ENCODE measurements at places on chromosomes 4 and X.

DNA sequence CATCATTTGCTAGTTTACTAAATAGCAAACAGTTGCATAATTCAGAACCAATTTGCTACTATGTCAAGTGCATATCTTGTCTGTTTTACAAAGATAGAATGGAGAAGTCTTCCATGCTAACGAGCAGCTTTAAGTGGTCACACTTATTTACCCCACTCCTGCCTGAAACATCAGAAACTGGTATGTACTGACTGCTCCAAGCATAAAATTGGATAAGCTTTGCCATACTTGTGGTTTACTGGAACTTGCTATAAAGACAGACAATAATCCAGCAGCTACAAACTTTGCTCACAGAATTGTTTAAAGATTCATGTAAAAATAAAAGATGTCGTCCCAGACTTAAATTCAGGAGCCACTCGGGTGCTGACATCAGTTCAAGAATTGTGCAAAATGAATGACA is 13.3 kb upstream of the CDKL2 start:
- DNase-seq = no peak

GRCh38 chrX:80022363-80023031 is 7.9 kb downstream of the TBX22 start:
- no peak for DNase-seq

GRCh38 chrX:155266439-155266838 is 2.1 kb upstream of the RAB39B start:
- DNase-seq = no peak

DNA sequence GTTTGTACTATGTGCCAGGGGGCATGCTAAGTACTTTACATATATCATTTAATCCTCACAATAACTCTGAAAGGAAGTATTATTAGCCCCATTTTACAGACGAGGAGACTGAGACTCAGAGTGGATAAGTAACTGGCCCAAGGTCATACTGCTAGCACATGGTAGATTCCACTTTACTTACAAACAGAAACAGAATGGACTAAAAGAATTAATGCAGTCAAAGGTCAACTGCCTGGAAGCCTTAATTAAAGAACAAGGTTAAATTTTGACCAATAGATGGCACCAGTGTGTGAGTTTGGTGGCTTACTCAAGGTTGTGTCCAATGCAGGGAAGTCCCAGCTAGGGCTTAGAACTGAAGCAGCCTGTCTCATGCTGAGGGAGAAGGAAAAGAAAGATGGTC is 4.7 kb downstream of the RIPPLY1 start:
- no peak for DNase-seq

DNA sequence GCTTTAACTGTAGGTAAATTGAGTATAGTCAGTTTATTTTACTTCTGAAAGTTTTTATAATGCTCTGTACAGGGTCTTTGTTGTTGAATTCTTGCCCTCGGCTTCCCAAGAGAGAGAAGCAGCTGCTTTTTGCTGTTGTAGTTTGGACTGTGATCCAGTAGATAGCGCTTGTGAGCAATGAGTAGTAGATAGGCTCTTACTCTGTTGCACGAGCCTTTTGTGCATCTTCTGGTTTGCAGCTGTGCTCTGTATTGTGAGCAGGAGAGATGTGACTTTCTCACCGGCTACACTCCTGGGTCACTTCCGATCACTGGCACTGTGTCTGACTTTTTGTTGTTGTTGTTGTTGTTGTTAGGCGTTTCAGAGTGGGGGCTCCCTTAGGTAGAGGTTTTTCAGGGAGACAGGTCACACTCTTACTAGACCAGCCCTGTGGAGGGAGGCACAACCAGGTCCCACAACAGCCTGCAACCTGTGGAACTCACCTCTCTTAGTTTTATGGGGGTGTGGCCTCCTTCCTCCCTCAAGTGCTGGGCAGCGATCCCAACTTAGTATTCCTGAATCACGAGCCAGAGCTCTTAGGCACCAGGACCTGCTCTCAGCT is 822.1 kb upstream of the GALNTL6 start:
- DNase-seq = no peak

DNA sequence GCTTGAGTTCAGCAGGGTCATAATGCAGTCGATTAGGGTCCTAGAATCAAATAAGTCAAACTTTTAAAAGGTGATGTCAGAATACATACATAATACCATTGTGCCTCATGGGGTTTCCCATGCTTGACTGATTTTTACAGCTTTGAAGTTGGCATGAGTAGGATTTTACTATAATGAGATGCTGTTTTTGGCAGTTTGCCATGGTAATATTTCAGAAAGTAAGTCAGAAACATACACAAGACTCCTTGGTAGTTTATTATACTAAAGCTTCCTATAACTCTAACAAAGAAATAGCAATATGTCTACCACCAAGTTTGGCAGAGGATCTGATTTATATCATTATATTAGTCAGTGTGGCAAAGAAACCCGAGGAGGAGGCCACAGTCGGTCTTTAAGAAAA is 45.2 kb downstream of the PHKA2 start:
- DNase-seq = no peak

GRCh38 chr4:144371485-144371884 is 231.0 kb upstream of the GYPA start:
- no peak for DNase-seq

DNA sequence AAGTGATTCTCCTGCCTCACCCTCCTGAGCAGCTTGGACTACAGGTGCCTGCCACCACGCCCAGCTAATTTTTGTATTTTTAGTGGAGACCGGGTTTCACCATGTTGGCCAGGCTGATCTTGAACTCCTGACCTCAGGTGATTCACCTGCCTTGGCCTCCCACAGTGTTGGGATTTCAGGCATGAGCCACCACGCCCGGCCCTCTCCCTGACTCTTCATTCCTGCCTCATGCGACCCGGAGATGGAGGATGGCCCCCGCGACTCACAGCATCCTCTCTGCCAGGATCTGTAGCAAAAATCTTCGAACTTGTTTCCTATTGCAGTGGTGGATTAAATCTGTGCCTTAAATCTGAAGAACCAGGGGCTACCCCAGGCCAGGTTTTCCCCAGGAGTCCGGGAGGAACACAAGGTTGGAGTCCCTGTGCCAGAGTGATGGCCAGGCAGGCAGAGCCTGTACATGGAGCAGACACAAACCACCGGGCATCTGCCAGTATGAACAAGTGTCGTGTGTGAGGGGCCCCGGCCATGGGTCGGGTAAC is 11.5 kb downstream of the CPLX1 start:
- DNase-seq = no peak

DNA sequence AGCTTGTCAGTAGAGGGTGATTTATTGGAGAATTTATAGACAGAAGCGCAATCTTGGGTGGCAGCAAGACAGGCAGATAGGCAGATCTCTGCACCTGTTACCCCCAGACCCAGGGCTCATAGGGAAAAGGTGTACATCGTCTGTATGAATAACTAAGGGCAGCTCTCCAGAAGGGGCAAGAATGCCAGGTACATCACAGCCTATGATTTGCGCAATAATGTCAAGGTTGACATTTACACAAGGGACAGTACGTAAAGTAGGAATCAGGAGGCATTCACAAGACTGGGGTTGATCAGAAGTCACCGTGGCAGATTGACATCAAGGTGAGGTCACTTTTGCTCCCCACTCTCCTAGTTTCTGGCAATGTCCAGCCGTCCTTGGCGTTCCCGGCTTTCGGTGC is 524.1 kb downstream of the TRIML1 start:
- DNase-seq = no peak

- DNase-seq = no peak
Measured at GRCh38 chr4:67725981-67726380, 25.0 kb upstream of the UBA6 start.

GRCh38 chrX:47222751-47223350 is 4.4 kb downstream of the CDK16 start:
- DNase-seq = no peak

- DNase-seq = no peak
Measured at GRCh38 chr4:161546902-161547301, 616.9 kb downstream of the FSTL5 start.

DNA sequence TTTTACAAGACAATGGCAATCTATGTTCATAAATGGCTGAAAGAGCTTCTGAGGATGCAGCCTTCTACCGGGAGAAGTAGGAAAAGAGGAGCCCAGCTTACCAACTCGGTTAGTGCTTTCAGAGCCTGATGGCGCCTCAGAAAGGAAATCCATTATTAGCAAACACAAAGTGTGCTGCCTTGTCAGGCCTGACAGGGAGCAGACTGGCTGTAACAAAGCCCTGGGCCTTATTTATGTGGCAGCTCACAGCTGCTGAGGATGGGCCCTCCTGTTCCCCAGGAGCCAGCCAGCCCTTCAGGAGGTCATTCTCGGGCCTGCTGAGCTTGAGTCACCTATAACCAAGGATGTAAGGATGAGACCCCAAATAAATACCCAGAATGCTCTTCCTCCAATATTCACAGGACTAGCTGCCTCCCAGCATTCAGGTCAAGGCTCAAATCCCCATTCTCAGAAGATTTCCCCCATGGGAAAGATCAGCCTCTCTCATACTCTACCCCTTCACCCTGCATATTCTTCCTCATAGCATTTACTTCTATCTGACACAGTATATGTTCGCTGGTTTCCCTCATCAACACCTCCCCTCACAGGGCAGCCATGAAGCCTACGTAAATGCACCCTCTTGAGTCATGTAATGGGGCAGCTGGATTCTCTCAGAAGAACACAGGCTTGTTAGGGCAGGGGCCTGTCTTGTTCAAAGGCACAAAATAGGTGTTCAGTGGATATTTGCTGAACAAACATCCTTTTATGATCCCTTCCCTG is 227.0 kb upstream of the RASGEF1B start:
- DNase-seq = no peak

GRCh38 chr4:23038626-23039491 is 346.1 kb downstream of the GBA3 start:
- DNase-seq = no peak

Data from D721Med (cell line).